Osteocyte (in vitro differentiated cells): ENCODE measurements at places on chromosomes 3 and 15. TPM values are rescaled to one million over a fixed set of nuclear protein-coding genes. Genes with fewer than 3 reads are reported as not detected.

GRCh38 chr3:193572426-193572908, 17.8 kb upstream of the ATP13A4 start:
- no peaks in the 10 kb centered on the region for H3K36me3 ChIP-seq
- DNase-seq: no peak
- H3K27me3 ChIP-seq: peaks cover 11% of the 10 kb centered on the region
- H3K27ac ChIP-seq: no peak overlapping the region
- H3K4me3 ChIP-seq: no peak overlapping the region

GRCh38 chr3:155292133-155292532, 1.4 kb downstream of the STRIT1 start:
- H3K27me3 ChIP-seq: no peaks in the 10 kb centered on the region
- H3K27ac ChIP-seq: no peak overlapping the region
- no peak overlapping the region for H3K4me3 ChIP-seq

The CHL1 gene
- not detected in 2 replicates for total RNA-seq

The XYLB gene
- total RNA-seq: 6.3 and 8.5 TPM in 2 replicates
